Heart right ventricle (tissue), 16 donors: ENCODE measurements at places on chromosomes 7 and 10. TPM values are rescaled to one million over a fixed set of nuclear protein-coding genes. Genes with fewer than 3 reads are reported as not detected.
A peak's percentile ranks its signal among the peaks of the same experiment; 100 is the strongest.

GRCh38 chr10:24873281-24873683 is 79.1 kb downstream of the PRTFDC1 start:
- no peak for DNase-seq

DNA sequence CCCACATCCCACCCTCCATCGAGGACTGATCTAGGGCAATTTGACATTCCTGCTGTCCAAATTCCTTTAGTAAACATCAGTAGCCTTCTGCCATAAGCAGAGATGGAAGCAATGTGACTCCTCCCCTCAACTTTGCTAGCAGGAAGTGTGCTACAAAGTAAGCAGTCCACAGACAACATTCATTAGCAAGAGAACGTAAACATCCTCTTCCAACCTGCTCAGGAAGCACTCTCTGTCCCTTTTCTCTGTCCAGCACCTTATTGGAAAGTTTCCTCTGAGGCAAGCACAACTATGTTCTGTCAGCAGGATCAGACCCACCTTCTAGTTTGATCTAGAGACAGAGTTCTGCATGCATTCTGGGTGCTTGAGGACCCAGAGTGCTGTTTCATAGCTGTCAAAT is 48.1 kb upstream of the LRGUK start:
- no peak for DNase-seq

DNA sequence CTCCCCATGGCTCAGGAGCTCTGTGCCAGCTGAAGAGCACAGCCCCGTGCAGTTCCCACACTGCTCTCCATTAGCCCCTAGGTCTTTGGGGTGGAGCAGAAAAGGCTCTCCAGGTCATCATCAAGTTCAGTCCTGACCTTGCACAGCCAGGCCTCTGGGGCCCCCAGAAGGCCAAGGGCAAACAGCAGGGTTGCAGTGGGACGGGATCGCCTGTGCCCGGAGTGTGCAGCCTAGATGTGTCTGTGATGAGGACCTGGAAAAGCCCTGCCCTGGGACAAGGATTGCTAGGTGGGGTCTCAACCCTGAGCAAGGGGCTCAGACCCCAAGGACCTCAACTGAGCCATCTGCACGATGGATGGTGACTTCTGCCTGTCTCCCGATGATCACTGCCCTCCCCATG is 549 bp downstream of the INMT start:
- DNase-seq: no peak

- DNase-seq: peak; percentile 9
Measured at GRCh38 chr10:32408690-32409089, 37.2 kb upstream of the CCDC7 start.

DNA sequence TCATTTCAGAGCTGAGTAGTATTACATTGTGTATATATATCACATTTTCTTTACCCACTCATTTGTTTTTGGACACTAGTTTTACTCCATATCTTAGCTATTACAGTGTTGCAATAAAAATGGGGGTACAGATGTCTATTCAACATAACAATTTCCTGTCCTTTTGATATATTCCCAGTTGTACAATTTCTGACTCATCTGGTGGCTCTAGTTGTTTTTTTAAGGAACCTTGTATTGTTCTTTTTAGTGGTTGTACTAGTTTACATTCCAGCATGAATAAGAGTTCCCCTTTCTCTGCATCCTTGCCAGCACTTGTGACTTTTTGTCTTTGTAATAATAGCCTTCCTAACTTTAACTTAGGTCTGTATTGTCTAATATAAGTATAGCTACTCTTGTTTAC is 739.9 kb downstream of the XPNPEP1 start:
- no peak for DNase-seq

- DNase-seq: no peak
Measured at GRCh38 chr7:50558294-50559053, 6.7 kb downstream of the DDC start.

- peak; percentile 30 for DNase-seq
Measured at GRCh38 chr7:23012908-23013714, 819 bp downstream of the HYCC1 start.

- DNase-seq: no peak
Measured at GRCh38 chr7:78673272-78673671, 780.2 kb downstream of the MAGI2 start.

OR6V1 gene
- total RNA-seq: not detected

GRCh38 chr7:113140956-113141355 is 22.6 kb upstream of the SMIM30 start:
- no peak for DNase-seq

DNA sequence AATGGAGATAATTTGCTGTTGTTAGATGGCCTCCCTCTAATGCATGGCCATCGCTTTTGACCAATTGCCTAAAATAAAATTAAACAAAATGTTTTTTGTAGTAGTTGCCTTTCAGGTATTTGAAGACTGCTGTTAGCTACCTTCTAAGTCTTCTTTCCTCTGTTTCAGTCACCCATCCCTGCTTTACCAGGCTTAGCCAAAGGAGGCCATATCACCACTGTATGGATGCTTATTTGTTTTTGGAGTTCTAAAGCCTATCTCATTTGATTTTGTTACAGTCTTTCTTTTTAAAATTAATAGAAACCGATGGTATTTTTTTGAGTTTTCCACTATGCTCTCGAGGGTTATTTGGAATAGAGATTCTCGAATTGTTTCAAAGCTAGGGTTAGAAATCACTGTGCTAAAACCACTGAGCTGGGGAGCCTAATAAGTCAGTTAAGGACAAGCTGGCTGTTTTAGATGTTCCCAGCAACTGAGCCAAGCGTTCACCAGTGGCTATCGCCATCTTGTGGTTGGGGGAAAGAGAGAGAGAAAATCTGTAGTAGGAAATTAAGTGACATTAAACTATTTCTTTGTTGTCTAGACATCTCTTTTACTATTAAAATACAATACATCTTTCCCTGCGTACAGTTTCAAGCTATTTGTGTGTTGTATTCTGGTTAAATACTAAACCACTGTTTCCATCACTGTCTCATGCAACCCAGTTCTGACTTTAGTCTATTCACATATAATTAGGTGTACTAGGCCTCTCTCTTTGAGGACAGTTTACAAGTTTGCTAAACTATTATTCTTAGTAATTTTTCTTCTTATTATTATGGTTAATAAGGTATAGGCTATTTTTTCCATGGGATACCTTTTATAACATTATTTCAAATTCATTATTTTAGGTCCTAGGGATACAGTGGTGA is 52.2 kb downstream of the GPR158 start:
- DNase-seq: peak; percentile 16

GRCh38 chr10:117539361-117539773 is 3.2 kb upstream of the EMX2 start:
- DNase-seq: no peak

ADAP1 gene
- total RNA-seq: 11.0 TPM

IFIT1B gene
- total RNA-seq: not detected

DNA sequence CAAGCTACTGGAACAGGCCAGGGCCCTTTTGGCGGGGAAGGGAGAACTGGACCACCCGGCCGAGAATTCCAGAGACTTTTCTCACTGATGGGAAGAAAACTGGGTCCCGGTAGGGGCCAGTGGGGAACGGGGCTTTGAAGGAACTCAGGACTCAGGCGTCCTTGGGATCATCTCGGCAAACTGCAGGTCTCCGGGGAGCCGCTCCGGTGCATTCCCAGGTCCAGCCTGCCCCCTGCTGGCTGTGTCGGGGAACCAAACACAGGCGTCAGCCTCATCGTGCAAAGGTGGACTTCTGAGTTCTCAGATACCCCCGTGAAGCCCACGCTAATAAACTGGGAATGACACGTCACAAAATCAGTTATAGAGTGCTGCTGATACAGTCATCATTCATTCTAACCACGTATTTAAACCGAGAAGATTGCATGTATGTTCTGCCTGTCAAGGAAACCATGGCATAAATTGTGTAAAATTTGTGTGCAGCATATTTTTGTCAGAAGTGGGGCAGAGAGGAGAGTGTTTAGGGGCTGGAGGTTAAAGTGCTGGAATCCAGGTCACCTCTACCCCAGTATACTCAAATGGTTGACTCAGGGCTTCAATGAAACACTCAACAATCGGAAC is 76.1 kb upstream of the CPXM2 start:
- peak; percentile 64 for DNase-seq

CNTNAP2 gene
- 0.72 TPM for total RNA-seq

DNA sequence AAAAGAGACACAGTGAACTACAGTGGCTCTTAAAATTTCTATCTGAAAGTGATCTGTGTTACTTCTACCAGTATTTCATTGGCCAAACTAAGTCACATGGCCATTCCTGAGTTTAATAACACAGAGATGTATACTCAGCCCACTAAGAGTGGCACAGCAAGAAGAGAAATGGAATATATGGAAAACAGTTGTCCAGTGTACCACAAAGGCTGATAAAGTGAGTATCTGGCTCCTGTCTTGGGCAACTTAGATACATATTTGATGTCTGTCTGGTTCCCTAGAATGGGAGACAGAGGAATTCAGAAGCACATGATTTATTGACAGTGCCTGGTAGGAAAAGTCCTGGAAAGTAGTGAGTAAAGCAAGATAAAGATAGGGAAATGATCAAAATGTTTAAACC is 10.1 kb upstream of the PON1 start:
- no peak for DNase-seq

- no peak for DNase-seq
Measured at GRCh38 chr7:11548532-11548931, 283.5 kb downstream of the THSD7A start.

- DNase-seq: no peak
Measured at GRCh38 chr7:17598846-17599245, 300.4 kb downstream of the AHR start.

ARHGAP22 gene
- 2.2 TPM for total RNA-seq

STAMBPL1 gene
- total RNA-seq: 2.5 TPM

GRCh38 chr7:88396295-88396947 is 89.7 kb upstream of the STEAP4 start:
- no peak for DNase-seq

- DNase-seq: no peak
Measured at GRCh38 chr7:26531926-26532325, 240.3 kb downstream of the SNX10 start.

PNLIPRP2 gene
- not detected for total RNA-seq

GRCh38 chr7:129212126-129212525 is 12.7 kb upstream of the AHCYL2 start:
- DNase-seq: no peak

DNA sequence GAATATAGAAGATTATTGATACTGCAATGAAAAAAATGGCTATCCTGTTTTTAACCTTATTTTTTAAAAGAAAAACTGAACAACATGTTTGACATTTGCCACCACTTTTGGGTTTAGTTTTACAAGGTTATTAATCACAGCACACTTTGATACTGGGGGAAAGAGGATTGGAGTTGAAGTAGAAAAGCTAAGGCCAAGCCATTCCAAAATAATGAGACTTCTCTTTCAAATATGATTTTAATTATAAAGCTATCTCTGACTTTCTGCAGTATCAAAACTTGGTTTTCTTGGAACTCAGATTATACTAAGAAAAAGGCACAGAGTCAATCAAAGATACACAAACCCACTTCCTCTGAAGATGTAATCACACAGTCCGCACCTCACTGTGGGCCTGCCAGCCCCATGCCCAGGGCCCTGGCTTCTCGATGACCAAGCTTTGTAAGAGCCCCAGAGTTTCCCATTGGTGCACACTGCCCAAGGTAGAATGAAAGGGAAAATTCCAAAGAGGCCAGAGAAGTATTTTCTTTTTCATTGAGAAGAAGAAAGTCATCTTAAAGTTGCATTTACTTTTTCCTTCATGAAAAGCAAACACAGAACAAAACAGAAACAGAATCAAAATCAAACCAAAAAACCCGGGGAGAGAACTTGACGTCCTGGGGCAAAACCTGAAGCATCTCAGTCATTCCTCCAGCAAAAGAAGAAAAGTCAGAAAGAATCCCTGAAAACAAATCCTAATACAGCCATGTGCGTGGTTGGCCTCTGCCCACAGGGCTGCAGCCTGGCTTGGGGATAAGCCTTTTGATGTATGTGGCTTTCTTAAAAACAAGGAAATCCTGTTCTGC is 187.7 kb upstream of the KLF6 start:
- no peak for DNase-seq

ACHE gene
- 0.28 TPM for total RNA-seq

TCF7L2 gene
- 12.3 TPM for total RNA-seq

- DNase-seq: no peak
Measured at GRCh38 chr7:16646472-16647072, 591 bp downstream of the BZW2 start.

- no peak for DNase-seq
Measured at GRCh38 chr7:158973440-158973839, 117.1 kb downstream of the DYNC2I1 start.

WIPF3 gene
- total RNA-seq: 4.4 TPM

MYO3A gene
- total RNA-seq: not detected

- DNase-seq: no peak
Measured at GRCh38 chr10:9066152-9066551, 1011.7 kb downstream of the GATA3 start.

- no peak for DNase-seq
Measured at GRCh38 chr10:116674901-116675423, 54.2 kb downstream of the PNLIPRP2 start.

BICC1 gene
- total RNA-seq: 5.0 TPM

DNA sequence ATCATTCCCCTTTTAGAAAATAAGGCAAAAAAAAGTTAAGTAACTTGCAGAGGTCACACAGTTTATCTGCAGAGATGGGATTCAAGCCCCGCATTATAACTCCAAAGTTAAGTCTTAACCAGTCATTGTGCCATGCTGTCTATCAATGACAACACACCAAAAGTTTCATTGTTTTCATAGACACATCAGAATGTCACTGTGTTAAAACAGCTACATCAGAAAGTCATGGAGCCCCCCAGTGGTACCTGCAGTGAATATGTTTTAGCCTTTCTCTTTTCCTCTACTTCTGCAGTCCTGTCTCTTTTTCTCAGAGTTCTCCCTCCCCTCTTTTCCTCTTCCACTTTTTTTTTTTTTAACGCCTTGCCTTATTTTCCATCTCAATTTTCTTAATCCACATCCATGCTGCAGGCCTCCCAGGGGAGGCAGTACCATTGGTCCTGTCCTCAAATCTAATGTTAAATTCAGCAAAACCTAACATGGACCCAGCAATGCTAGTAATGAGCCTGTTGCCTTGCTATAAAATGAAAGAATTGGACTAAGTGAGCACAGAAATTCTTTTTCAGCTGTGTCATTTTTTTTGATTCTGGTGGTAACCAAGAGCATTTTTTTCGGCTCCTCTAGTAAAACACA is 3.8 kb upstream of the NRCAM start:
- no peak for DNase-seq

- DNase-seq: no peak
Measured at GRCh38 chr10:93417921-93418320, 64.2 kb downstream of the MYOF start.

DGKB gene
- total RNA-seq: 0.81 TPM

GRCh38 chr7:51070151-51070550 is 246.5 kb downstream of the COBL start:
- no peak for DNase-seq

- DNase-seq: no peak
Measured at GRCh38 chr7:122628651-122629411, 70.1 kb downstream of the RNF133 start.

- DNase-seq: no peak
Measured at GRCh38 chr7:129769866-129770808, 158.6 kb downstream of the NRF1 start.
